ENCODE measurements at places on chromosomes 6 and 20.

DNA sequence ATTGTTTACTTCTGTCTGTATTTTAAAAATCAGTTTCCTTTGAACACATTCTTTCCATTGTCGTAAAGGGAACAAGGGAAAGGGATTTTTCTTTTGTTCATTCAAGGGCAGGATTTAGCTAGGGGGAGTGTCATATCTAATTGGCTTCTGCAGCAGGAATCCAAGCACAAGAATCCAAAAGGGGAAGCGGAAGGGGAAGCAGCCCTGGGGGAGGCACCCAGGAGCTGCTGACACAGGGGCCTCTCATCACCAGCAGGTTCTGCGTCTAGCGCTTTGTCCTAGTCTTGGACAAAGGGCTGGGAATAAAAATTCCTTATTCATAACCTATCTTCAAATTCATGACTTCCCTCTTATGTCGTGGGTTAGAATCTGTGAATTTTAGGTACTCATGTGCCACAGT is 13.7 kb downstream of the RIPK1 start:
- no peak for DNase-seq

- DNase-seq: no peak
Measured at GRCh38 chr6:21404577-21404976, 189.0 kb upstream of the SOX4 start.

GRCh38 chr6:7692453-7692784 is 33.5 kb upstream of the BMP6 start:
- DNase-seq: no peak

GRCh38 chr6:103783329-103783728 is 1076.4 kb downstream of the HACE1 start:
- DNase-seq: no peak

- no peak for DNase-seq
Measured at GRCh38 chr20:23497536-23497935, 6.6 kb downstream of the CST8 start.

GRCh38 chr6:106112433-106112832 is 26.3 kb downstream of the PRDM1 start:
- DNase-seq: no peak

DNA sequence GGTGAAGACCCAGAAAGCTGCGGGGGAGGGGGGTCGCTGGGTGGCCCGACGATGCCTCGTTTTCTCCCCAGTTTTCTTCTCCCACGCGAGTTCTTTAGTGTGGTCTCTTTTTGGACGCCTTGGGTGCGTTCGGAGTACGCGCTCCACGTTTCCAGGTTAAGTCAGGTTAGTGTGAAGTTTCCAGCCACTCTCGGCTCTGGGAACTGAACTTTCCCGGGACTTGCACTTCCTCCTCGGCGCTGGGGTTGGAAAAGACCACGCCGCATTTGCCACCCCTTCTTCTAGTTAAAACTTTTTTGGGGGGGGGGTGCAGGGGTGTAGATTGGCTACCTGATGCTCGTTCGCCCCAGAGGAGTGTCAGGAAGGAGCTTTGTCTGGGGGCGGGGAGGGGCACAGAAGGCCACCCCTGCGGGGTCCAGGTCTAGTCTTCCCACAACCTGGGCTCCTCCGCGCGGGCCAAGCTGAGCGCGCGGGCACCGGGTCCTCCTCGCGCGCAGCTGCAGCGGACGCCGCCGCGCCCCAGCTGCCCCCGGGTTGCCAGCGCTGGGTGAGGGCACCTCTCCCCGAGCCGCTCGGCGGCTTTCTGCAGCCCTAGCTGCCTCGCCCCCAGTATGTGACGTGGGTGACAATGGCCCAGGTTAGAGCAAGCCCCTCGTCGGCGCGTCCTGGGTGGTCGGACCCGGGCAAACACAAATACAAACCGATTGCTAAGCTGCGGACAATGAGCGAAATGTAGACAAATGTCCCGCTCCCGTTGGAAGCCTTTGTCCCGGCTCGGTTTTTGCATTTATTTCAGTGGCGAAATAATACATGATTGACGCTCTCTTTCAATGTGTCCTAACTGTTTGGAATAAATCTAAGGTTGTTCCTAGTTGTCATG is 1.7 kb upstream of the NKX2-2 start:
- DNase-seq: no peak

GRCh38 chr20:2871661-2872458 is 1.4 kb upstream of the PTPRA start:
- DNase-seq: no peak

DNA sequence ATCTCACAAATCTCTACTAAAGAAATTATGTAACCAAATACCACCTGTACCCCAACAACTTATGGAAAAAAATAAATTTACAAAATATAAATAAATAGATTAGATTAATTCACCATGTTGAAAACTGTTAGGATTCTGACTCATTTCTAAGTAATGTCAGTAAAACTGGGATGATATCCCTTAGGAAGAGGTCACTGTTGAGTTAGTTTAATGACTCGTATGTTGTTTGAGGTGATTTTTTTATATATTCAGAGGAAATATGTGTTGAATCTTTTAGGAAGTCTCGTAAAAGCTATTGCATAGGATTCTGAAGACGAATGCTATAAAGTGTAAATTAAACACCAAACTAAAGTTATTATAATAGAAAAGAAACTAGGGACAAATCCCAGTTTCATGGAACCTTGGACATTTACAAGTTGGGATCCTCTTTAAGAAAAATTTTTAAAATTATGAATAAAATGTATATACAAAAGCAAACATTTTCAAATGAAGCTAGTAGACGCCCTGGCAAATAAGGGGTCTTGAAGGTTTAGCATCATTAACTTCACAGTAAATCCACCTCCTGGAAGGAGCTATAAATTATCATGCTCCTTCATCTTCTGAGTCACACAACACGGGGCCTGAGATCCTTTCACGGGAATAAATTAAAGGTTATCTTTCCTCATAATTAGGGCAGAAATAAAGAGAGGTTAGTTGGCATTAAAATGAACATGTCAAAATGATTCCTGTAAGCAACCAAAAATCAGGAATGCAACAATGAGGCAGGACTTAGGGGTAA is 37.0 kb upstream of the POU3F2 start:
- no peak for DNase-seq

DNA sequence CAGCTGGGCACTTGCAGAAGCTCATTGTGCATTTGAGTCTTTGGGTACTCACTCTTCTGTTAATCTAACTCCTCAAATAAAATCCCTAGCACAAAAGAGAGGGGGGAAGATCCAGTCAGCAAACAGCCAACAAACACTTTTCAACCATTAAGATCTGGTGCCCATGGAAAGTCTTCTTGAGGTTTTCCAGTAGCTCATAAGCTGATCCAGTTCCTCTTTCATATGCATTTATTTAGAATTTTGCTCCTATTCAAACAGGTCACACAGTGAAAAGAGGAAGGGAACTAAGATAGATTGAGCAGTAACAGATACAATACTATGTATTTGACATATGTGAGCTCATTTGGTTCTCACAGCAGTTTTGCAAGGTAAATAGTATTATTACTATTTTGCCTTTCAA is 38.6 kb downstream of the HLA-DPB1 start:
- no peak for DNase-seq

- DNase-seq: peak; percentile 18
Measured at GRCh38 chr6:52995913-52996645, 995 bp upstream of the GSTA4 start.

GRCh38 chr6:43451939-43452338 is 3.4 kb downstream of the DLK2 start:
- no peak for DNase-seq

DNA sequence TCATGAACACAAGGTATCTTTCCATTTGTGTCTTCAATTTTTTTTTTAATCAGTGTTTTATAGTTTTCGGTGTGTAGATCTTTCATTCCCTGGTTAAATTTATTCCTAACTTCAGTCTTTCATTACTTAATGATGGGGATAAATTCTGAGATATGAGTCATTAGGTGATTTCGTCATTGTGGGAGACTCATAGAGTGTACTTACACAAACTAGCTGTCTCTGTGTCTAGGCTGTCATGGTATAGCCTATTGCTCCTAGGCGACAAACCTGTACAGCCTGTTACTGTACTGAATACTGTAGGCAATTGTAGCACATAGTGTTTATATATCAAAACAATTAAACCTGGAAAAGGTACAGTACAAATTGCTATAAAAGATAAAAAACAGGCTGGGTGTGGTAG is 42.1 kb downstream of the SMAP1 start:
- no peak for DNase-seq

DNA sequence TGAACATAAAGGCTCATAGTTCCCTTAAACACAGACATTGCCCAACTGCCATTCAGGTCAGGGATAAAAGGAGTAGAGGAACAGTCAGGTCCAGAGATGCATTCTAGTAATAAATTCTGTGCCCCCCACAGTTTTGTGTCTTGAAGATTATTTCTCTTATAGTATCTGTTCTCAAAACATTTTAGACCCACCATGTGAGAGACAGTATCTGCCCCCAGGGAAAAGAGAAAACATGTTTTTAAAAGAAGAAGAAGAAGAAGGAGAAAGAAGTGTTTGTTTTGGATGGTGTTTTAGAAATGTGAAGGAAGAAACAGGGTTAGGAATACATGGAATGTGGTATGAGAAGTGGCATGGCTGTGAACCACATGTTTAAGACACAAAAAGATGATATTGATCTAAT is 629.6 kb upstream of the EPHA7 start:
- DNase-seq: no peak

DNA sequence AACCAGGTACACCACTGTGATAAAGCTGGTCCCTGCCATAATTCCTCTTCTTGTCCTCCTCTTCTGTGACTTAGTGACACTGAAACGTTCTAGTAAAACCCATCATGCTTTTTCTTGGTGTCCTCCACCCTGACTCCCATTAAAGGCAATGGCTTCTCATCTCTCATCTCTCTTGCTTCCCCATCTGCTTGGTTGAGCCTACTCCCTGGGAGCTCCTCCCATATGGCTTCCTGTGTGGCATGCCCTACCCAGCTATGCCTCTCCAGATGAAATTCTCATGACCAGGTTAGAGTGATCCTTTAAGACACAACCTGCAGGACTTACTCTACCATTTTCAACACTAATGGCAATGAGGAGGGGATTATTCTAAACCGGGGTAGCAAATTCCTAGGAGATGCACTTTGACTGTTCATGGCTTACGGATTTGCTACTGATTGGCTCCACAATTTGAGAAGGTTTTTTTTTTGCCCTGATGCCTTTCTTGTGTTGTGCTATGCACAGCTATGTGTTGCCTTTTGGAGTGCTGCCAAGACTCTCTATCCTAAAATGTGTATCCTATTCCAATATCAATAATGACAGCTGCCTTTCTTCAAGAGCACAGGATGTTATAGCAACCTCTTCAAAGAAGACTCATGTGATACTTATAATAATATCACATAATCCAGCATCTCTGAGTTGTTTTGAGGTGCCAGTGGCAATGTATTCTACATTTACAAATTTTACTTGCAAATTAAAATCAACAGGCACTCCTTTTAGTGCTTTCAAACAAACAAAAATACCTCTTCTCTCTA is 6.1 kb downstream of the SIRPG start:
- DNase-seq: no peak

GRCh38 chr6:83199863-83200225 is 6.7 kb downstream of the RWDD2A start:
- DNase-seq: peak; percentile 68

- DNase-seq: no peak
Measured at GRCh38 chr20:59214073-59214472, 50.5 kb downstream of the ZNF831 start.

DNA sequence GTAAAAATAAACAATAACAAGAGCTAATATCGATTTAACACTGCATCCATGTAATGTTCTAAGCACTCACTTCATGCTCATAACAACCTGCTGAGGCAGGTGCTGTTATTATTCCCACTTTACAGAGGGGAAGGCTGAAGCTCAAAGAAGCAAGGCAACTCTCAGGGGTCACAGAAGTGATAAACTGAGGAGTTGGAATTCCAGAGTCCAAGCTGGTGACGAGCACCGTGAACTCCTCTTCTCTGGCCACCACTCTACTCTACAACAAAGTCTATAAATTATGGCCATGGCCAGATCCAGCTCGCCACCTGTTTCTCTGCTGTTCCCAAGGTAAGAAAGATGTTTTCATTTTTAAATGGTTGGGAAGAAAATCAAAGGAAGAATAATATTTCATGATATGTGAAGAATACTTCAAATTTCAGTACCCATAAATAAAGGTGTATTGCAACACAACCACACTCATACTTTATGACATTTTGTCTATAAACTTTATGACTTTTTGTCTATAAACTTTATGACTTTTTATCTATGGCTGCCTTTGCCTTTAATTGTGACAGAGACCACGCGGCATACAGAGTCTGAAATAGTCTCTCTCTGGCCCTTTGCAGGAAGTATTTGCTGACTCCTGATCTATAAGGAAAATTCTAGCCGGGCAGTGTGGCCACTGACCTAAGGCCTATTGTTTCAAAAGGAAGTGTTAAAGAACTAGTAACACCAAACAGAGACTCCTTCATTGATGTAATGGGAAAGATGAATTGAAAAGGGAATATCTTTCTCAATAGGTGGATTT is 113.2 kb upstream of the KCNG1 start:
- DNase-seq: no peak

- DNase-seq: no peak
Measured at GRCh38 chr20:33411242-33411641, 9.9 kb upstream of the CDK5RAP1 start.

DNA sequence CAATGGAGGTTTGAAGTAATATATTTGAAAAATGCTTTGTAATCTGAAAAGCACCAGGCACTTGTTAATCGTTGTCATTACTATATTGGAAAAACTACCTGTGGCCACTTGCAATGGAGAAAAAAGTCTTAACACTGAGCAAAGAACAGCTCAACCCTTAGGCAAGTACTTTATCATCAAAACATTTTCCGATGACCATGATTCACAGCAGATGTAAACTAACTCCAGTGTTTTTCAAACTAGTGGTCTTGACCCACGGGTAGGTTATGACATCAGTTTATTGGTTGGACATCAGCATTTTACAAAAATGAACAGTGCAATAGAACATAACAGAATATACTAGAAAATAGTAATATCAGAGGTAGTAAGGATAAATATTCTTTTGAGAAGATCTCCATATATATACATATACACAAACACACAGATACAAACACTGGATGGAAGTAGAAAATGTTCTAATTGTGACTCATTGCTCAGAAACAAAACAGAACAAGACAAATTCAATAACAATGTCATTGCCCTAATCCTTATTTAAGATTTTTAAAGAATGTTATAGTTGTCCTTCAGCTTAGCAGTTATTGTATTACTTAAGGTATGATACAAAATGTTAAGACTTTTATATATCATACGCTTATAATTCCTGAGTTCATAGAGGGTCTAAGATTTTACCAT is 123.0 kb downstream of the PLCB1 start:
- DNase-seq: no peak

DNA sequence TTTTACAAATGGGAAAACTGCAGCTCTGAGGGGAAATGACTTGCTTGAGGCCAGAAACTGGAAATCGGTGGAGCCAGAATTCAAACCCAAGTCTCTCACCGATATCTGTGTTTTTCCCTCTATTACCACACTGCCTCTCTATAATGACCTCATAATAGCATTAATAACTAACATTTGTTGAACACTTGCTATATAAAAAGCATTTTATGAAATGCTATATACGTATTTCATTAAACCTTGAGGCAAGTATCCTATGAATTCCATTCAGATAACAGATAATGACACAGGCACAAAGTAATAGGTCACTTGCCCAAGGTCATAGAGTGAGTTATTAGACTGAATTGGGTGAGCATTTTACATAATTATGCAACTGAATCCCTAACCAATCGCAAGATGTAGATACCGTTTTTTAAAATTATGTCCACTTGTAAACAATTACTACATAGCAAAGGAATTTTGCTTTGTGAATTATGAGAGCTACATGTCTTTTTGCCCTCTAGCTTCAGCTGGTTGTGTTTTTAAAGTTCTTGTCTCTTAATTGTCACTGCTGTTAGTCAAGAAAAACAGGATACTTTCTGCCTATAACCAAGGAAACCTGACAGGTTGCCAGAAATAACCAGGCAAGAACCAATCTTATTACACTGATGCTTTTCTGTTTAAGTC is 4.7 kb downstream of the DSN1 start:
- no peak for DNase-seq
